ENCODE measurements at places on chromosomes 11 and 22. TPM values are rescaled to one million over a fixed set of nuclear protein-coding genes. Genes with fewer than 3 reads are reported as not detected.

GRCh38 chr11:35163209-35163608 is 24.2 kb downstream of the CD44 start:
- no peak overlapping the region for H3K4me3 ChIP-seq
- H3K27me3 ChIP-seq, result no peaks in the 10 kb centered on the region
- H3K27ac ChIP-seq, result peak overlapping the region; percentile 46

- no peak overlapping the region for H3K27ac ChIP-seq
- peak; percentile 35 for DNase-seq
- no peak overlapping the region for H3K4me3 ChIP-seq
- no peaks in the 10 kb centered on the region for H3K4me1 ChIP-seq
Observed at GRCh38 chr11:88414385-88414861, 76.9 kb upstream of the CTSC start.

GRCh38 chr11:67384851-67385366 is 6.9 kb upstream of the RAD9A start:
- no peaks in the 10 kb centered on the region for H3K27me3 ChIP-seq
- no peaks in the 10 kb centered on the region for H3K4me1 ChIP-seq
- DNase-seq, result no peak

DNA sequence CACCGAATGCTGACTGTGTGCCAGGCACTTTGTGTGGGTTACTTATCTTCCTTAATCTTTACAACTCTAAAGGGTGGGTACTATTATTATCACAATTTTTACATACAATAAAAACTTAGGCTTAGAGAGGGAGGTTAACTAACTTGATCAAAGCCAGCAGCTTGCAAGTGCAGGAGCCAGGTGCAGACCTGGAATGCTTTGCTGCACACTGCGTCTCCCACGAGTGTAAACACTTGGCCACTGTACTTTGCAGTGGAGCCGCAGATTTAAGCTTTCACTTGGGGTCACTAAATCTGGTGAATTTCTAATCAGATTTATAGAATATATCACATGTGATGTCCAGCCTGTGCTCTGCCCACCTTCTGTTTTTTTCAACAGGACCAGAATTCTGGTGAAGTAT is 36.7 kb downstream of the AMOTL1 start:
- H3K27ac ChIP-seq, result no peak overlapping the region
- no peaks in the 10 kb centered on the region for H3K27me3 ChIP-seq

GRCh38 chr11:28671274-28671673 is 563.1 kb downstream of the METTL15 start:
- H3K27me3 ChIP-seq, result no peaks in the 10 kb centered on the region
- DNase-seq, result no peak
- no peak overlapping the region for H3K27ac ChIP-seq
- no peaks in the 10 kb centered on the region for H3K4me1 ChIP-seq

- no peaks in the 10 kb centered on the region for H3K4me1 ChIP-seq
- DNase-seq, result no peak
- no peaks in the 10 kb centered on the region for H3K27me3 ChIP-seq
- H3K36me3 ChIP-seq, result no peaks in the 10 kb centered on the region
- H3K27ac ChIP-seq, result no peak overlapping the region
Observed at GRCh38 chr11:94028436-94028835, 7.3 kb downstream of the HEPHL1 start.

DNA sequence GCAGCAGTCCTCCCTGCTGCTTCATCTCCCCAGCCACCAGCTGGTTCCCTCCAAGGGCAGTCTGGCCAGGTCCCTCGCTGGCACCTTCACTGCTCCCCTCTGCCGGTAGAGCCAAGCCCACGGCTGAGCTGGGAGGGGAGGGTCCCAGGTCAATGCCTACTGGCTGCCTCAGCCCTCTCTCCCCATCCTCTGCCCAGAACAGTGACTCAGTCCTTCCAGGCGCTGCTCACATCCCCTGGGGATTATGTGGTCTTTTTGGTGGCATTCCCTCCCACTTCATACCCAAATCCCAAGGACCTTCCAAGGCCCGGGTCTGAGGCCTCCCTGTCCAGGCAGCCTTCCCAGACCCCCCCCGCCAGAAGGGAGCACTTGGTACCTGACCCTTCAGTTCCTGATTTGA is 44.9 kb downstream of the WNT7B start:
- H3K4me3 ChIP-seq, result no peak overlapping the region
- H3K27ac ChIP-seq, result no peak overlapping the region
- no peaks in the 10 kb centered on the region for H3K27me3 ChIP-seq
- DNase-seq, result no peak
- no peaks in the 10 kb centered on the region for H3K4me1 ChIP-seq
- no peaks in the 10 kb centered on the region for H3K36me3 ChIP-seq

DNA sequence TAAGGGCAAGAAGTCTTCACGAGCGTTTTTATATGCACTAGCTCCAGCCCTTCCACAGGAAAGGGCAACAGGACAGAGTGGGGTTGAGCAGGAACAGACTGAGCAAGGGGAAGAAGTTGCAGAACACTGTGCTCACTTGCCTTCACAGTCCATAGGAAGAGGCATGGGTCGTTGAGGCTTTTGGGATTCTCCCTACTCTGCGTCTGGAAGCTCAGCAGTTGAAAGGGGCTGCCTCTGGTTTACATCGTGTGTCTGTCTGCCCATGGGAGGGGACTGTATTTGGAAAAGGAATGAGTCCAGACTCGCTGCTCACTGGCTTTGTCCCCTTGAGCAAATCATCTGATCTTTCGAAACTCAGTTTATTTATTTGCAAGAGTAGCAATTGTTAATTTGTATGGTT is 1.1 kb upstream of the PDGFD start:
- H3K4me1 ChIP-seq, result no peaks in the 10 kb centered on the region
- no peak overlapping the region for H3K27ac ChIP-seq
- H3K36me3 ChIP-seq, result no peaks in the 10 kb centered on the region
- no peak for DNase-seq
- no peak overlapping the region for H3K4me3 ChIP-seq

DNA sequence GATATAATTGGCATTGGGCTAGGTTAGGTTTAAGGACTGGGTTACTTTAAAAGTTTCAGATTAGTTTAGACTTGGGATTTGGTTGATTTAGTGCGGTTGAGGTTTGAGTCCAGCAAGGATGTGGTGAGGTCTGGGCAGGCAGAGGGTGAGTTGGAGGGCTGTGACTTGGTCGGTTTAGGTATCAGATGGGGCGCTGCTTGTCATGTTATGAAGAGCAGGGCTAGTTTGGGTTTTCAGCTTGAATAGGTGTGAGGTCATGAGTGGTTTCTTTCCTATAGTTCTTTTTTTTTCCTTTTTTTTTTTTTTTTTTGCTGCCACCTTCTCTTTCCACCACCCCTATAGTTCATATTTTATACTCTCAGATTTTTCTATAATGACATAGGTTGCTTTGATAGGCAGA is 4.8 kb downstream of the CLCF1 start:
- peaks cover 16% of the 10 kb centered on the region for H3K4me1 ChIP-seq
- DNase-seq, result no peak
- peak overlapping the region; percentile 99 for H3K27ac ChIP-seq
- no peaks in the 10 kb centered on the region for H3K36me3 ChIP-seq

C1QTNF5 gene
- total RNA-seq, result 34.4 TPM

C11orf16 gene
- total RNA-seq, result not detected

MS4A6A gene
- total RNA-seq, result 51.7 TPM
